ENCODE measurements at places on chromosomes 7 and 10.

DNA sequence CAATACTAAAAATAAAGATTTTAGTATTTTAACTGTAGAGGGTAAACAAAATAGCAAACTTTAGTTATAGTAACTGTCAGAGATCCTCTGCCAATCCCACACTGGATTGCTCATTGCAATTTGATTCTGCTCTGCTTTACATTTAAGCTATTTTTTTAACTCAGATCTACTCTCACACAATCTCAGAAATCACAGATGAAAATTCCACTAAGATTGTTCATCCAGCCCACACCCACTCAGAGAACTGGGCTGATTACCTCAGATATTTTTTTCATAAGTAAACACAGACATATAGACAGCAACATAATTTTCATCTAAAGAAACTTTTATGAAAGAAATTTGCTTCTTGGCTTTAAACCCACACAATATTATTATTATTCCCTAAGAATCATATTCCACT lies 7.0 kb downstream of the OSBPL3 start:
- DNase-seq, result no peak

- DNase-seq, result no peak
Observed at GRCh38 chr10:58844680-58845079, 331.8 kb upstream of the PHYHIPL start.

DNA sequence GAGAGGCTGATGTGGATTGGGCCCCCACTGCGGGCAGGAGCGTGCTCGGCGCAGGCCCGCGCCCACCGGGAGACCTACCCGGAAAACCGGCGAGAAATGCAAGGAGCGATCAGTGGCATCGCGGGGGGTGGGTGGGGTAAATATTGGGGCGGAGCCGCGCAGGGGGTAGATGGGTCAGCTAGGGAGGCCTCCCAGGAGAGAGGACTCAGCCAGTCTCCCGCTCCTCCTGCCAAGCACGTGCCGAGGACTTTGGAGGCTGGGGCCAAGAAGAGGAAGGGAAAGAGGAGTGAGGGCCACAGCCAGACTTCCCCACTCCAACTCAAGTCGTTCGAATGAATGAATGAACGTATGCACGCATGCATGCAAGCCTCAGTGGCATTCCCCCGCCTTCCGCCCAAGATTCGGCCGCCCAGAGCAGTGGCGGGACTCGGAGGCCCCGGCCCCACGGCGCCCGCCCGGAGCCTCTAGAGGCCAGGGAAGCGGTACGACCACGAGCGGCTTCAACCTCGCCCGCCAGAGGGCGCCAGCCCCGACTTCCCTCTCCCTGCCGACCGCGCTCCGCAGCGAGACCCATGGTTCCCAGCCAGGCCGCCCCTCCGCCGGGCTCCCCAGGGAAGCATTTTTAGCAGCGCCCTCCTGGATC lies 3.6 kb downstream of the NPM3 start:
- peak; percentile 48 for DNase-seq

- DNase-seq, result no peak
Observed at GRCh38 chr10:111089293-111089692, 12.5 kb downstream of the ADRA2A start.

GRCh38 chr10:8618834-8619233 lies 564.3 kb downstream of the GATA3 start:
- no peak for DNase-seq

GRCh38 chr7:67487316-67487715 lies 490.7 kb downstream of the TYW1 start:
- no peak for DNase-seq

- DNase-seq, result no peak
Observed at GRCh38 chr10:12974491-12975199, 26.9 kb downstream of the CCDC3 start.

GRCh38 chr10:16952080-16952479 lies 134.9 kb upstream of the RSU1 start:
- no peak for DNase-seq

DNA sequence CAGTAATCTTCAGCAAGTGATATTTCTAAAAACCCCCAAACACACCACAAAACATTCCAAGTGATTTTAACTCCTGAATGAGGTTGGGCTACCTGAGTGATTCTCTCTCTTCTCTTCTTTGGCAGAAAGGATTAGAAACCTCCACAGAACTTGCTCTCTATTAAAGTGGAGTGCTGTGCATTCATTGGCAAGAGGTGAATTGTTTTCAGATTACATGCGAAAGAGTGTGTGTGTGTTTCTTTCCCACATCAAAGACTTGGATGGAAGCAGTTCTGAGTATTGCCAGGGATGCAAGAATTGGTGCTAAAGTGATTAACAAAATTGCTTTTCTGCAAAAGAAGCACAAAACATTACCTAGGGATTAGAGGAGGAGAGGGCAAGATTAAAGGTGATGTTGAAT lies 13.1 kb upstream of the FBXW4 start:
- DNase-seq, result no peak

GRCh38 chr10:13139150-13139549 lies 22.2 kb upstream of the MCM10 start:
- DNase-seq, result no peak

DNA sequence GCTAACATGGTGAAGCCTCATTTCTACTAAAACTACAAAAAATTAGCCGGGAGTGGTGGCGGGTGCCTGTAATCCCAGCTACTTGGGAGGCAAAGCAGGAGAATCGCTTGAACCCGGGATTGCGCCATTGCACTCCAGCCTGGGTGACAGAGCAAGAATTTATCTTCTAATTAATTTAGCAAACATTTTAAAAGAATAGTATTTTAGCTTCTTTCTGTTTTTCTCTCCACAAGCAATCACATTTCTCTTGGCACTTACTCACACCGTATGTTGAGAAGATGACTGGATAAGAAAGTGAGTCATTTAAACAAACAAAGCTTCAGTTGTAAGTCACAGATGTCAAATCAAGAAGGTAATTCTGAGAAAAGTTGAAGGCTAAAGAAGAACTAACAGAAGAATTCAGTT lies 264.0 kb downstream of the ARL4A start:
- no peak for DNase-seq

DNA sequence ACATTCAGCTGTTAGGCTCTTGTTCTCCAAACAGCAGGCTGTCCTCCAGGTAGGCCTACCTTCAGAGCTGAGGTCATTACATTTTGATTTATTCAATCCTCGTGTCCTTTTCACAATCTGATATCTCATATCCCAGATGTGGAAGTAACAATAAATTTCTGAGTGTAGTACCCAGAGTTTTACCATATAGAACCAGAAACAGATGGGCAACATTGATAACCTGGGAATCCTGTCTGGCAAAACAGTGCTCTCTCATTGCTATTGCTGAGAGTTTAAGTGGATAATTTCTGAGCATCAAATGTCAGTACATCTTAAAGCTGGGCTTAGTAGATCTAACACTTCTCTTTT lies 1007.8 kb downstream of the REEP3 start:
- DNase-seq, result no peak

DNA sequence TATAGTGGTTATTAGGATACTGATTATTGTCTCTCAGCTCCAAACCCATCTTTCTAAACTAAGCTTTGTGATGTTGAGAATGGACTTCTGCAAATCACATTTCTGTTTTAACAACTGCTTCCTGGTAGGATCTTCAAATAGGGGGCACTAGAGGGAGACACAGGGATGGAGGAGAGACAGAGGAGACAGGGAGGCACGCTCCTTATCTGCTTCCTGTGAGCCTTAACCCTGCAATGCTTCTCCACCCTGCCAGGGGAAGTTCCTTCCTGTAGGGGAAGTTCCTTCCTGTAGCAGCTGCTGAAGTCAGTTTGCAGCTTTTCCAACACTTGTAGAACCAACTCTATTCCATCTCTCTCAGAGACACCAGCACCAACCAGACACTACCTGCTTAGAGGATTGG lies 847.2 kb downstream of the CCSER2 start:
- no peak for DNase-seq

- DNase-seq, result no peak
Observed at GRCh38 chr10:53597835-53598251, 825.3 kb upstream of the MBL2 start.

- DNase-seq, result no peak
Observed at GRCh38 chr10:79367426-79368189, 20.3 kb downstream of the PPIF start.

DNA sequence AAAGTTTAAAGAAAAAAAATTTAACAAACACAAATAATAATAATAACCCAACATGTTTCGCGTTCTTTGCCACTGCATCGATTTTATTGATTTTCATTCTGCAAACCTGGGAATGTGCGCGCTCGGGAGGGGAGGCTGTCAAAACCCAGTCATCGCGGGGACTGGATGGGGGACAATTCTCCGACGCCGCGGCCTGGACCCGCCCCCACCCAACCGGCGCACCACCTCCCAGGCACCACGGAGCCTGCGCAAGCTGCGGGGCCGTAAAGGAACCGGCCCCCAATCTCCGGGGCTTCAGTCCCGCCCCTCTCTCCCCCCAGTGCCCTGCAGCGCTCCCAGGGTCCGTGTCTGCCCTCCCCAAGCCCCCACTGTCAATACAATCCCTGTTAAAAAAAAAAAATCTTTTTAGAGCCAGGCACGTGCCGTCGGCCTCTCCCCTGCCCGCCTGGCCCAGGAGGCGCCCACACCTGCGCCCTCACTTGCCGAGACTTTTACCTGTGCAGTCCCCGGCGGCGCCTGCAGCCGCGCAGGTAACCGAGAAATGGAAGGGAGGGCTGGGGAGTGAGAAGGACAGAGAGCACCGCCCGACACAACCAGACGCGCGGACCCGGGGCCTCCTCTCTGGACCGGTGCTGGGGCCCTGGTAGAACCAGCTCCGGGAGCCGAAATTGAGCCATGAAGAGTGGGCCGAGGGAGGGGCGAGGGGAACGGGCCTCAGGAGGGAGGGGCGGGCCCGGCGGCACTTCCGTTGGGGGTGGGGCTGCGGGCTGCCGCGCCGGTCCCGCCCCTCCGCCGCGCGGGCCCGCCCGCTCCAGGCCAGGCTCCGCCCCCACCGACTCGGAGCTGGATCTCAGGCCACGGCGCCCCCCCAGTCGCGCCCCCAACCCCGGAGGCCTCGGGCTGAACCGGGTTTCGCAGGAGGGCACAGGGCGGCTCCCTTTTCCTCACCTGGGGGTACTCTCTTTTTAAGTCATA lies 7.6 kb upstream of the ZNF503 start:
- DNase-seq, result peak; percentile 70

DNA sequence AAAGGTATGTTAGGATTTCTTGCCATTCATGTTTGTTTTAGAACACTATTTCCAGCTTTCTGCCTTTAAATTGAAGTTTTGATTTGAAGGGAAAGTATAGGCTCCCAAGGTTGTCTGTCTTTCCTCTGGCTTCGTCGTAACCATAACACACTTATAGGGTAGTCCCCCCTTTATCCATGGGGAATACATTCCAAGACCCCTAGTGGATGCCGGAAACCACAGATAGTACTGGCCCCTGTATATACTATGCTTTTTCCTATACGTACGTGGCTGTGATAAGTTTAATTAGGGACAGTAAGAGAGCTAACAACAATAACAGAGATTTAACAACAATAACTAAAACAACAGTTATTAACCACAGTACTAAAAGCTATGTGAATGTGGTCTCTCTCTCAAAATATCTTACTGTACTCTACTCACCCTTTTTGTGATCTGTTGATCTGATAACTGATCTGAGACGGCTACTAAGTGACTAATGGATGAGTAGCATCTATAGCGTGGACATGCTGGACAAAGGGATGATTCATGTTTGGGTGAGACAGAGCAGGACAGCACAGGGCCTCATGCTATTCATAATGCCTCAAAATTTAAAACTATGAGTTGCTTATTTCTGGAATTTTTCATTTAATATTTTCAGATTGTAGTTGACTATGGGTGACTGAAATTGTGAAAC lies 273.1 kb downstream of the AUTS2 start:
- DNase-seq, result no peak

- DNase-seq, result no peak
Observed at GRCh38 chr10:6427357-6427959, 152.6 kb downstream of the PRKCQ start.

GRCh38 chr10:49690698-49691356 lies 11.4 kb downstream of the C10orf53 start:
- no peak for DNase-seq

DNA sequence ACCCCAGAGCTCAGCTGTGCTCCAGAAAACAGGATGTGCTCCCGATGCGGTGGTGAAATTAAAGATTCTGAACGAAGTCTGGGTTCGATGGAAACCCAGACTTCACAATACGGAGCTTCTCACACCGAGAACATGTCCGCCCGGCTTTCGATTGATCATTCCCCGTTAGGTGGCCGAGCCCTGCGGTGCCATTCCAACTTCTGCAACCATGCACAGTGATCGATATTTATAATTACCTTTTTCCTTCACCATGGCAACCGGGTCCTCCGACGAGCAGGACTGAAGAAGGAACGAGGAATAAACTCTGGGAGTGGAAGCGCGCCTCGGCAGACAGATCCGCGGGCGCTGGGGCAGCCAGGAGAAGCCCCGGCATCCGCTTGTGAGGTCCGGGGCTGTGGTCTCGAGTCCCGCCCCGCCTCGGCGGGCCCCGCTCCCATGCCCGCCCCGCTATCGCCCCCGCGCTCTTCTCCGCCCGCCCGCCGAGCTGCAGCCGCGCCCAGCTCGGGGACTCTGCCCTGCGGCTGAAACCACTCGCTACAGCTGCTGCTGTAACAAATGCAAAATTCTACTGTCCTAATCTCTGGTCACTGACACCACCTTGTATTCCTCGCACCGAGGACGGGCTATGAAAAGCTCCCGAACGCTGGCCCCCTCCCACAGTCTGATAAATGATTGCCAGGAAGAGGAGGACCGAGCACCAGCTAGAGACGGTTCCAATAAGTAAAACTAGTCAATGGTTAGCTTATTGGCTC lies 26.2 kb downstream of the ABLIM1 start:
- DNase-seq, result peak; percentile 32

DNA sequence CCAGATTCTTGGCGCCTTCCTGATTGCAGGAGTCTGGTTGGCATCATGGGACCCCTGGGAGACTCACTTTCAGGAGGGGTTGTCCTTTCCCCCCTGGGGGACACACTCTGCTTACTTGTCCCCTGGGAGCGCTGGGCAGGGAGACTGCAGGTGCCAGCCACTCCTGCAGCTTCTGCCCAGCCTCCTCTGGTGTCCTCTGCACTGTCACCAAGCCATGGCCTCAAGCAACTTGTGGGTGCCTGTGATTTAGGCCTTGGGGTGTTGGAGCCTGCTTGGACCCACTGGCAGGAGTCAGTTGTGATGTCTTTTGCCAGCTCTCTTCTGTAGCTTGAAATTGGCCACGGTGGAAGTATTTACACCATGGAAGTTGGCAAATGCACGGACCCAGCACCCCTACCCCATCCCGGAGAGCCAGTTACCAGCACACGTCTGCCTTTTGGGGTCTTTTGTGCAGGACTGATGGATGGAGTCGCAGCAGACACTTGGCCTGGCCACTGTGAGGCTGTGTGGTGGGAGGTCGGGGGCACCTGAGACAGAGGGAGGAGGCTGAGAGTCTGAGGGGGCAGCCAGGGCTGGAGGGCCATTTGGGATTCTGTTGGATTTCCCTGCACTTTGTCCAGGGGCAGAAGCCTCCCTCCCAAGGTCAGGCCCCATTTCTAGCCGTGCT lies 104.7 kb downstream of the LHPP start:
- no peak for DNase-seq

DNA sequence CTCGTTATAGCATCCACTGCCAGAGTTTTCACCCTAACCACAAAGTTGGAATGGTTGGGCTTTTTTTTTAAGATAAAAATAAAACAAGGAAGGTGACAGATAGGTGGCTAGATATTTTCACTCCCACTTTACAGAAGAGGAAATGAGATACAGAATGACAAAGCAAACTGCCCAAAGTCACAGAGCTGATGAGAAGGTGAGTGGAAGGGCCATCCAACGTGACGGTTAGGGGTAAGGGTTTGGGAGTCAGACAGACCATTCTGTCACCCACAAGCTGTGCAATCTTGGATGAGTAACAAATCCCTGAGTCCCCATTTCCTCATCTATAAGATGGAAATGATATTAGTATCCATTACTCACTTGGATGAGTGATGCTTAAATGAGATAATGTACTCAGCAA lies 106.9 kb upstream of the PDLIM1 start:
- no peak for DNase-seq

Data from NCI-H1436 (cell line).